Nasal cavity respiratory epithelium epithelial cell of viscerocranial mucosa (primary cell): ENCODE measurements at places on chromosomes 13 and 19. TPM values are rescaled to one million over a fixed set of nuclear protein-coding genes. Genes with fewer than 3 reads are reported as not detected.

CPAMD8 gene
- 0.34 and 2.6 TPM in 2 replicates for total RNA-seq

PLK5 gene
- total RNA-seq, result not detected in 2 replicates

NLRP5 gene
- not detected in 2 replicates for total RNA-seq

CPB2 gene
- total RNA-seq, result not detected in 2 replicates

GADD45B gene
- total RNA-seq, result 33.1 and 53.3 TPM in 2 replicates

DACT3 gene
- under 0.01 TPM in 1 of 2 replicates, not detected in the other for total RNA-seq

ZNF808 gene
- total RNA-seq, result 18.5 and 45.5 TPM in 2 replicates

NCCRP1 gene
- 8.9 and 9.3 TPM in 2 replicates for total RNA-seq

S1PR4 gene
- total RNA-seq, result 0.43 TPM in 1 of 2 replicates, not detected in the other

MEIOSIN gene
- not detected in 2 replicates for total RNA-seq

APLP1 gene
- 0.64 TPM in 1 of 2 replicates, not detected in the other for total RNA-seq

ZNF776 gene
- total RNA-seq, result 8.9 and 14.8 TPM in 2 replicates

ERICH4 gene
- total RNA-seq, result not detected in 2 replicates

ZNF135 gene
- 1.7 and 7.8 TPM in 2 replicates for total RNA-seq

ZNF575 gene
- total RNA-seq, result under 0.01 and 0.07 TPM in 2 replicates

ZNF486 gene
- total RNA-seq, result 3.8 and 6.6 TPM in 2 replicates

IZUMO2 gene
- total RNA-seq, result not detected in 2 replicates

DMKN gene
- total RNA-seq, result 78.4 and 142 TPM in 2 replicates

ZNF296 gene
- 0.68 and 1.2 TPM in 2 replicates for total RNA-seq

LYL1 gene
- total RNA-seq, result 0.50 and 0.68 TPM in 2 replicates

FCGBP gene
- 1.4 and 2.3 TPM in 2 replicates for total RNA-seq

OLFM2 gene
- total RNA-seq, result 1.7 and 20.1 TPM in 2 replicates

MAP2K7 gene
- total RNA-seq, result 15.4 and 20.9 TPM in 2 replicates

MBD3L2B gene
- not detected in 2 replicates for total RNA-seq

LILRB1 gene
- not detected in 2 replicates for total RNA-seq

TNFSF11 gene
- 0.34 and 1.1 TPM in 2 replicates for total RNA-seq

MYH14 gene
- total RNA-seq, result 3.1 and 34.3 TPM in 2 replicates

PSG2 gene
- not detected in 2 replicates for total RNA-seq

PALM gene
- total RNA-seq, result 0.34 and 23.0 TPM in 2 replicates

ZNF154 gene
- 1.0 and 4.7 TPM in 2 replicates for total RNA-seq

YJEFN3 gene
- 0.43 TPM in 1 of 2 replicates, not detected in the other for total RNA-seq
